ENCODE measurements at places on chromosomes 3 and 15. TPM values are rescaled to one million over a fixed set of nuclear protein-coding genes. Genes with fewer than 3 reads are reported as not detected.

The CD96 gene
- polyA plus RNA-seq, result 0.53 TPM

The LRRIQ4 gene
- not detected for polyA plus RNA-seq

The SMCO1 gene
- not detected for polyA plus RNA-seq

The ZNF639 gene
- polyA plus RNA-seq, result 8.7 TPM

The LINGO1 gene
- 0.75 TPM for polyA plus RNA-seq

The ECE2 gene
- not detected for polyA plus RNA-seq

The TRNT1 gene
- 6.4 TPM for polyA plus RNA-seq

The IL17RB gene
- polyA plus RNA-seq, result 21.6 TPM

The RPL39L gene
- polyA plus RNA-seq, result 4.2 TPM

The GOLGA6L24 gene
- polyA plus RNA-seq, result not detected

The SKOR1 gene
- 0.02 TPM for polyA plus RNA-seq

The AADACL2 gene
- not detected for polyA plus RNA-seq

The SYNPR gene
- not detected for polyA plus RNA-seq

The ALPK3 gene
- polyA plus RNA-seq, result 2.5 TPM

The SOX14 gene
- polyA plus RNA-seq, result not detected

The INSYN1 gene
- polyA plus RNA-seq, result 0.16 TPM

The TTLL13 gene
- polyA plus RNA-seq, result not detected

The SLC33A1 gene
- polyA plus RNA-seq, result 13.8 TPM

The ITIH3 gene
- polyA plus RNA-seq, result 743 TPM

The TNNC1 gene
- polyA plus RNA-seq, result 0.21 TPM

The ZNF35 gene
- polyA plus RNA-seq, result 1.3 TPM

All from liver (tissue), 10 donors.